ENCODE measurements at places on chromosomes 7 and 10.

- no peak for DNase-seq
Measured at GRCh38 chr7:151307536-151307935, 34.1 kb upstream of the NUB1 start.

- DNase-seq: peak; percentile 55
Measured at GRCh38 chr7:140475747-140476333, 3.5 kb downstream of the MKRN1 start.

DNA sequence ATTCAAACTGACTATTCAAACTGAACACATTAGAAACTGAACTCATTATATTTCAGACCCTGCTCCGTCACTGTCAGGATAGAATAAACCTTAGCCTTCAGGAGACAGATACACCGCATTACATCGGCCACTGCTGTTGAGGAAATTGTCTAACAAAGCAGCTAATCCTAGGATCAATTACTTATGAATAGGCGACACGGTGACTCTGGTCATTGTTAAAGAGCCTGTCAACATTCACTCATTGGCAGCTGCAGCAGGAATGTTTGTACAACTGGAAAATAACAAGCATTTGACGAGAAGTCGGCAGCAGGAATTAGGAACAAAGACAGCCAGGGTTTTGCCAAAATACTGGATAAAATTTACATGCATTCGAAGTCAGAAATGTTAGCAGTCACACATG, 112.0 kb upstream of the MKX start:
- peak; percentile 75 for DNase-seq

GRCh38 chr10:59470570-59470969, 108.2 kb upstream of the FAM13C start:
- DNase-seq: no peak

DNA sequence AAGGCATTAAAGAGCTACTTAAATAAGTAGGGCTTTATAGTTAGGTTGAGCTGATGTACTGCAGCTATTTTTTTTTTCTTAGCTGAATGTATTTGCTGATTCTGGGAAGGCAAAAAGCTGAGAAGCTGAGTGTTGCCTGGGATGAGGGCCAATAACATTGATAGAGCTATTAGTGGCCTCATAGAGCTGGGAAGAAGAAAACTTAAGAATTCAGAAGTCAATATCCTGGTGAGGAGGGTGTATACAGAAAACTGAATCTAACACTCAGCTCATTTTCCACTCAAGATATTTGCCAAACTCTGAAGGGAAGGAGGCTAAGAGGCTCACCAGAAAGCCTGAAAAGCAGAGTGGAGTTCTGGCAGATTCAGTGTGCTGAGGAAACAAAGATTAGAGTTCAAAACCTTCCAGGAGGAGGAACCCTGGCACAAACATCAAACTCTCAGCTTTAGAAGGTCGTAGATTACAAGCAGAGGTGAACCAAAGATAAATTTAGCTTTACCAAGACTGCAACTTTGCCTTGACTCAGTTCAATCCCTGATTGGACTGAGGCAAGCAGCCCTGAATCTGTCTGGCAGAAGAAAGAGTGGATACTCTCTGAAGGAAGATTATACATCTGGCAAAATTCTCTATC, 11.3 kb downstream of the PPP1R3C start:
- no peak for DNase-seq

- no peak for DNase-seq
Measured at GRCh38 chr10:1548596-1548995, 188.7 kb downstream of the ADARB2 start.

- DNase-seq: no peak
Measured at GRCh38 chr7:138776166-138776833, 21.5 kb upstream of the TMEM213 start.

DNA sequence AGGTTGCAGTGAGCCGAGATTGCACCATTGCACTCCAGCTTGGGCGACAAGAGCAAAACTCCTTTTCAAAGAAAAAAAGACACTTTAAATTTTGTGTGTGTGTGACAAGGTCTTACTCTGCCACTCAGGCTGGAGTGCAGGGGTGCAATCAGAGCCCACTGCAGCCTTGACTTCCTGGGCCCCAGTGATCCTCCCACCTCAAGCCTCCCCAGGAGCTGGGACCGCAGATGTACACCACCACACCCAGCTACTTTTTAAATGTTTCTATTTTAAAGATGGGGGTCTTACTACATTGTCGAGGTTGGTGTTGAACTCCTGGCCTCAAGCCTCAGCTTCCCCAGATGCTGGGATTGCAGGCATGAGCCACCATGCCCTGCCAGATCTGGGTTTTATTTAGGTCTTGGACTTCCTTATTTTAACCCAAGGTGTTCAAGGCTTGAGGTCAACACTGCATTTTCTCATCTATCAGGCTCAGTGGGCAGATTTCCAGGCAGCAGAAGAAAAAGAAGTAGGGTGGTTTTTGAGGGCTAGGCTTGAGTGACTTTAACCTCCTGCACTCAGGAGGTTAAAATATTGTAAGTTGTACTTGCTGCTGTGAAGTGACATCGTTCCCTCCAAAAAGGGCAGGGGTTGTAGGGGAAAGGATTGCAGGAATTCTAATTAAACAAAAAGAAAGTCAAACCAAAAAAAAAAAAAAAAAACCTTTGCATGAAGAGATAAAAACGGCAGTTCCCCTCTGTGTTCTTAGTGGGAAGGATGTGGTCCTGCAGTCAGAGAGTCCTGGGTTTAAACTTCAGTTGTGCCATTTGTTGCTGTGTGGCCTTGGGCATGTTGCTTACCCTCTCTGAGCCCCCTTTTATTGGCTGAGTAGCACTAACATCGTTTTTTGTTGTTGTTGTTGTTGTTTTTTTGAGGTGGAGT, 71.5 kb downstream of the CARD11 start:
- no peak for DNase-seq

DNA sequence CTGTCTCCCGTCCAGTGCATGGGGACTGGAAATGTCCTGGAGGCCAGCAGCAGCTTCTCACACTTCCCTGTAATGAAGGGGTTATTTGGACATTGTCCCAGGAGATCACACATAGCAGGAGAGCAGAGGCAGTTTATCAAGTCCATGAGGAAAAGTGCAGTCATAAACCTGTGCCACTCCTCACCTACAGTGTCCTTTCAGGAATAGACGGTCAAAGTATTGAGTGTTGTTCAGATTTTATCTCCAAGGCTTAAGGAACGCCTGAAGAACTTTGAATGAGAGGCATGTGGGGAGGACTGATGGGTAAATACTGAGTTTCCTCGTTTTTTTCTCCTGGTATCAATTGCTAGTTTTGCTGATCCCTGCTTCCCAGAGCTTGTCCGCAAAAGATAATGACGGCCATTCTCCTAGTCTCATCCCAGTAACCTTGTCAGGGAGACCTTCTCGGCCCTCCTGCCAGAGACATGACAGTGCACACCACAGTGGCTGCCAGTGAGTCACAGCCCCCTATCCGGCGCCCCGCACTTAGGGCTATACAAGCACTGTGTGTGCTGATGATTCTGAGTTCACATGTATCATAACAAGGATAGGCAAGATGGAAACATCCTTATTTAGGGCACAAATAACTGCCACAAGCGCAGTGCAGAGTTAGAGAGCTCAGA, 495.5 kb upstream of the MGMT start:
- no peak for DNase-seq

DNA sequence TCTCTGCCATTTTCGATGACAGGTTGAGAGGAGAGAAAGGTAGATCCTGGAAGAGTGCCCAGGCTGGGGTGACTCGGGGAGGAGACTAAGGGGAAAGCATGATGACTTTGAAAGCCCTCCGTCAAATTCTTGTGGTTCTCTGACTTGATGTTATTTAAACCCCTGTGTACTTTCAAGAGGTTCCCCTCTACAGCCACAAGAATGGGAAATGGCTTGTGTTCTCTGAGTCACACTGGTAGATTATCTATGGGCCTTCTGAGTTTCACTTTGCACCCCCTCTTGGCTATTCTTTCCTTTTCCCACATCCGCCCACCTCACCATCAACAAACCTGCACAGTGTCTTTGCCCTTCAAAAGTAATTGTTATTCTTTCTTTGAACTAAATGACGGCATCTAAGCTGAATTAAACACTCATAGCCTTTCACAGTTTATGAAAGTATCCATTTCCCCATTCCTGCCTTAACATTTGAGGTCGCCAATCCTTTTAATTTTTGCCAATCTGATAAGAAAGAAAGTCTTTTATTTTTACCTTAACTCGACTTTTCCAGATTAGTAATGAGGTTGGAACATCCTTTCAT, 24.1 kb downstream of the PRF1 start:
- no peak for DNase-seq

- DNase-seq: no peak
Measured at GRCh38 chr10:77834540-77834939, 92.0 kb downstream of the DLG5 start.

- no peak for DNase-seq
Measured at GRCh38 chr7:991729-992656, 9.0 kb downstream of the CYP2W1 start.

- no peak for DNase-seq
Measured at GRCh38 chr10:79273604-79274003, 73.7 kb upstream of the PPIF start.
